RPMI8226 (cell line): ENCODE measurements at places on chromosomes 12 and 14.

DNA sequence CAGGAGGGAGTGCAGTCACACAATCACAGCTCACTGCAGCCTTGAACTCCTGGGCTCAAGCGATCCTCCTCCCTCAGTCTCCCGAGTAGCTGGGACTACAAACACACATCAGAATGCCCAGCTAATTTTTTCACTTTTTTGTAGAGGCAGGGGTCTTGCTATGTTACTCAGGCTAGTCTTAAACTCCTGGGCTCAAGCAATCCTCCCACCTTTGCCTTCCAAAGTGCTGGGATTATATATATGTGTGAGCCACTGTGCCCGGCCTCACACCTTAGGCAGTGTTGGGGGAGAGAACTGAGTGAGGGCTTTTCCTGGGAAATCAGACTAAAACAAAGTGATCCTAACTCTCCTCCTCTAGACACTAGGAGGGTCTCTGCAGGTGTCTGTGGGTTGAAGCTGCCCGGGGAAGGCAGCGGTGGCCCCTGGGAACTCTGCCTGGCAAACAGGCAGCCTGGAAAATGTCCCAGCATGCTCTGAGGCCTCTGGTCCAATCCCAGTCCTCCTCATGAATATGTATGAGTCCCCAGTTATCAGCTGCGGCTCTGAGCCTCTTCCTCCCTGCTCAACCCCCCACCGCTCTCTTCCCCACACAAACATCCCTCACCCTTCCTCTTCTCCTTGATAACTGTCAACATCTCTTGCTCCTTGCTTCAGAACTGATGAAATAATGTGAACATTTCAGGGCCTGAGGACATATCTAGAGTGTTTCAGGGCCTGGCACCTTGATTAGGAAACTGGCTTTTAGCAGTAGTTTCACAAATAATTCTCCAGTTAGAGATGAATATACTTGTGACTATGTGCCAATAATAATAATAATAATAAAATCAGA lies 7.9 kb upstream of the NAA25 start:
- DNase-seq = no peak

DNA sequence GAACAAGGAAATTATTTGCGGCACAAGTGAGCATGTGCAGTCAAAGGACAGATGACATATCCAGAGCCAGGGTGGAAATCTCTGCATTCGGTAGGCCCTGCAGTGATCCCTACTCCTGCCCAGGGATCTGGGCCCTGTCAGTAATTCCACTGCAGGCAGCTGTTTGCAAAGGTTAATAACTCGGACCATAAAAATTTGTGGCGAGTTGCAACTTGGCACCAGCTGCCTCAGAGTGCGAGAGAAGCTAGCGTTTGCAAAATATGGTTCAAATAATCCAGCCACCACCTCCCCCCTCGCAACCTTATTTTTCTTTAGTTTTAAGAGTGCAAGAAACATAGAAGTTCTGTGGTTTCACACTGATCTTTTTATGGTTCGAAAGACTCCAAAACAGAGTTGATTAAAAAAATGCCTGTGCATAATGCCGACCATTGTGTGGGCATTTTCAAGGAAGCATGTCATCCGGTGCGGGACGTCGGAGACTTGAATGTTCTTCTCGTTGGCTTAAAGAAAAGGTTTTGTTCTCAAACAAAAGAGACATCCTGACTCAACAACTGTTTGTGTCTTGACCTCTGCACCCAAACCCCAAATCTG lies 224.5 kb downstream of the BCL11B start:
- no peak for DNase-seq

- peak; percentile 89 for DNase-seq
These were observed 47.9 kb upstream of the PLEKHG6 start for GRCh38 chr12:6262623-6263022.

DNA sequence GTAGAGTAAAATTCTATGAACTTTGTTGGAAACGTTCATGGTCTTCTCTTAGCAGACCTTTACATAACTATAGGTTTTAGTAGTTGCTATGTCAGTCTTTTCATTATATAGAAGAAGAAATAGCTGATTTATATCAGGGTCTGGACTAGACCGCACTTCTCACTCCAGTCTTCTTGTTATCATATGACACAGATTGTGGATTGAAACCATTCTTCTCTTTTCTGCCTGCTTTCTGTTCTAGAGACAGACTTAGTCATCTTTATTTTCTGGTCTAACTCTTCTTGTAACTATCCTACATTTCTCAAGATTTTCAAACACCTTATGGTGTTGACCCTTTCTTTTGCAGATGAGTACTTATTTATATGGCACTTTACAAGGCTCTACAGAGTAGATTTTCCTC lies 55.7 kb downstream of the PCNX1 start:
- DNase-seq = no peak

- peak; percentile 10 for DNase-seq
These were observed 130.7 kb downstream of the OTOGL start for GRCh38 chr12:80230068-80230467.

- peak; percentile 20 for DNase-seq
These were observed 102.0 kb downstream of the EGLN3 start for GRCh38 chr14:33848706-33849454.

DNA sequence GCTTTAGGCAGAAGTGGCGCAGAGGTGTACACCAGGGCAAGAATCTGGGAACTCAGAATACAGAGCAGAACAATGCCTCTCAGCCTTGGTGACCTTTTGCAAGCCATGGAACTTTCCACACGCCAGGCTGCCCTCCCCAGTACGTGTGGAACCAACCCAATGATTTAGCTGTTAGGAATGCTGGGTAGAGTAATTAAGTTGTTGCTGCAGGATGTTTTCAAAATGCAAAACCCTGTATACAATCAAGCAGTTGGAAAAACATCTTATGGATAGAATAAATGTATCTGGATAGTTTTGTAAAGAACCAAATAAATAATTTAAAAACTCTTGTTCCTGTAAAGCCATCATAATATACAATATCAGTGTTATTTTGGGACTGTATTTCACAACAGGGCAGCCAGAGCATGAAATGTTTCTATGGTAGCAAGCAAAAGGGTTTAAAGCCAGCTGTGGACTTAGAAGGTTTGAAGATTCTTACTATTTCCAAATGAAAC lies 19.4 kb downstream of the PPP1R36 start:
- DNase-seq = no peak

DNA sequence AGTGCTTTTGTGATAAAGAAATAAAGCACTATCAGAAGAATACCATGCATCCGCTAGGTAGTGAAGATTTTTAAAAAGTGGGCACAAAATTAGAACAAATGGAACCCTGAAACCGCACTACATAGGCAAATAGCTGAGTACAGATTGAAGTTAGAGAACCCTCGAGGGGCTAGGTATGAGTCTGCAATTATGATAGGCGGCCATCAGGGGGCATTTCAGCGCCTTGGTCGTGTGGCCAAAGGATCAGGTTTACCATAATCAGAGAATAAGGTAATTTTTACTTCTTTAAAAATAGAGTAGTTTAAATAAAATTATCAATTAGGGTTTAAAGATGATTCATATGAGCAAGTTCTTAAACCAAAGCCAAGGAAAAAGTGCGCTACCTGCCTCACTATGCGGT lies 129.8 kb downstream of the TMX1 start:
- no peak for DNase-seq

DNA sequence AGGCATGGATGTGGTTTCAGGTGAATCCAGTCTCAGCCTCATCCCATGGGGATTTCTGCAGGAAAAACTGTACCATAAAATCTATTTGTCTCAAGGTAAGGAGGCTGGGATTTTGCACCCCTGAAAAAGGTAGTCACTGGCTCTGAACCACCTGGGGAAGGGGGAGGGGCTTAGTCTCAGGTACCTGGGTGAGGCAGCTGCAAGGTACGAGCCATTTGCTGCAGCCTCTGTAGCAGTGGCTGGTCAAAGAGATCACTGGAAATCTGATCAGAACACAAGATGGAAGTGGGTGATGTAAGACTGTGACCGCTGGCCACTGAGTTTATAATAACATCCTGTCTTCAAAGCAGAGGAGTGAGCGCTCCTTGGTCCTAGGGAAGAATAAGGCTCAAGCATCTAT lies 209.9 kb upstream of the NOS1 start:
- no peak for DNase-seq

DNA sequence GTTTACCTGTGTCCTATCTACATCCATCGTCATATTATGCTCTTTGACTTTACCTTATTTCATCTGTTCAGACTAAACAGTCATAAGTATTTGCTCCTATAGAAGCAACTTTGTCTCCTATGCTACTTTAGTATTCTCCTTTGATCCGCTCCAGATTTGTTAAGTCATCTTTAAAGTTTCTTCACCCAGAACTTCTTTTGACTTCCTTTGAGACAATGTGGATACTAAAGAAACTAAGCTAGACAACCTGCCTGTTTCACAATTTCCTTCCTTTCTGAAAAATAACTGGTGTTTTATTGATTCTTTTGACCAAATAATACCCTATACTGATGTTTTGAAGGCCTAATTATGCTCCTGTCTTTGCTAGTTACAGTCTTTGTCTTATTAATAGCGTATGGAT lies 30.0 kb upstream of the LRRK2 start:
- DNase-seq = no peak

DNA sequence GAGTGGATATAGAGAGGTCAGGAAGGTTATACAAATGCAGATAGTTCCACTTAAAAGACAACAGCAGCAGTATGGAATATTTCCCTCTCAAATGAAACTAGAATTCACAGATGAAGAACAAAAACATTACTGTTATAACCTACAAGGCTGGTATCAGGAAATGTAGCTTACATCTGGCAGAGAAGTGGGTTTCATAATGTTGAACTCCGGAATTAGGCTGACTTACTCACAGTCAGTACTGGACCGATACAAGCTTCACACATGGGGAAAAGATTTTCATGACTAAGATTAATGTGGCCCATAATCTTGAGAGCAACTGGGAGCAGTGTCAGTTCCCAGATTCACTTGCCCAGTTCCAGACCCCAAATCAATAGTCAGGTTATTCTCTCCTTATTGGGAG lies 353.9 kb downstream of the DUSP6 start:
- DNase-seq = no peak

- DNase-seq = no peak
These were observed 182.1 kb downstream of the PAWR start for GRCh38 chr12:79508622-79509021.

DNA sequence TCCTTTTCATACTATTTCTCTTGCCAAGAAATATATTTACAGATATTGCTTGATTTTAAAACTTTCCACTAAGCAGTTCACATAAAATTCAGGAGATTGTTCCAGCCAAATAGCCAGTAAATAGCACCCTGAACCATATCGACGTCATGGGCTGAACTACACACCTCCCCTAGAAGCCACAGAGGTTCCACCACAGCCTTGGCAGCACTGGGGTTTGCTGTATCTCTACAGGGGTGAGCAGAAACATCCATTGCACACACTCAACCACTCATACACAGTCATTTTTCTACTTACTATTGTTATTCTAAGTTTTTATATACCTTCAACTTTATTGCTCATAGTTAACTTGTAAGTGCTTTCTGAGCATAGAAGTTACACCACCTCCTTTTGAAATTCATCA lies 8.1 kb upstream of the EIF2S3B start:
- DNase-seq = no peak

DNA sequence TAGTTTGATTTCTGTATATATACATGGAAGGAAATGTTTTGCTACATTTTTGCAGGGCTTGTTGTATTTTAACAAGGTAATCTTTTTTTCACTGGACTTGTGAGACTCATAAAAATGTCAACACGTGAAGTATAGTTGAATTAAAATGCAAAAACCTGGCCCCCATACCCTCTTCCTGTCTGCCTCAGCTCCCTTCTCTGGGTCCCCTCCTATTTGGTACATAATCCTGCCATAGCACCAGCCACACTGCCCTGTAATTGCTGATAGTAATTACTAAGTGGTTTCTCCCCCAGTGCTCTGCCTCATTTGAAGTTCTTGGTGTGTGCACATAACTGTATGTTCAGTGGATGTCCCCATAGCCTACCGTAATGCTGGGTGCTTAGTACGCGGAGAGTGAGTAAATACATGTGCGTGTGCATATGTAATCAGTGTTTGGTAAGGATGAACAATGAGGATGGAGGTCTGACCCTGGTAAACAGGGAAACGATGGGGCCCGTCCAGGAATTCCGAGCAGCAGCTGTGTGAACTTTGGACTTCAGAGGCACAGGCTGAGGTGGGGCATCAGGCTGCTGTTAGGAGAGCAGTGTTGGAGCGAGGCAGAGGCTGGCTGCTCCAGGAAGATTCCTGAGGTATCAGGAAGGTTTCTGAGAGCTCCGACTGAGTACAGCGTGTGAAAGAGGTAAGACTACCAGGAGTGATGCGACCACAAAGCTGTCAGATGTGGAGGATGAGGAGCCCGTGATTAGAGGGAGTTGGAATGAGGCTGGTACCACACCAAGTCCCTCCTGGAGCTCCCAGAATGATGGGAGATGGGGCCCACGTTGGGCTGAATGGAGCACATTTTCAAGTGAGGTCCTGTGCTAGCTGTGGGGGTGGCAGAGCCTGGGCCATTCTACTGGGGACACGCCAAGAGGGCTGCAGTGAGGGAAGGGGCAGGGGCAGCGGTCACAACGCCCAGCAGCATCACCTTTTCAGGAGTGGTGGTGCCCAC lies 106.8 kb downstream of the PELI2 start:
- DNase-seq = no peak

DNA sequence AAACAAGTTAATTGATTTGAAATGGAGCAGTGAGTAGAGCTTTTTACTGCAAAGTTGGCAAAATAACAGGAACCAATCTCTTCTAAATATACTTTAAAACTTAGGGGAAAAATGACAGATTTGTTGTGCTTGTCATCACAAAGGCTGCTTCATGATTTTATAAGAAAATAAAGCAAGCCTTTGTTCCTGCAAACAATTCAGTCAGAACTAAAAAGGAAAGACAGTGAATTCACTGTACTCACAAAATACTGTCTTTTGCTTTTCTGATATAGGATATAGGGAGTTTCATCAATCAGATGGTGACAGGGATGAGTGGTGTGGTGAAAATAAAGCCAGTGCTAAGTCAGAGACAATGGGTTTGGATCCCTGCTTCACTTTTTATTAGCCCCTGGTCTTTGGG lies 126.0 kb downstream of the HELB start:
- DNase-seq = no peak

- no peak for DNase-seq
These were observed 248.3 kb downstream of the FBXL14 start for GRCh38 chr12:1346126-1346525.

GRCh38 chr12:62703011-62703380 lies 232.0 kb downstream of the PPM1H start:
- no peak for DNase-seq

DNA sequence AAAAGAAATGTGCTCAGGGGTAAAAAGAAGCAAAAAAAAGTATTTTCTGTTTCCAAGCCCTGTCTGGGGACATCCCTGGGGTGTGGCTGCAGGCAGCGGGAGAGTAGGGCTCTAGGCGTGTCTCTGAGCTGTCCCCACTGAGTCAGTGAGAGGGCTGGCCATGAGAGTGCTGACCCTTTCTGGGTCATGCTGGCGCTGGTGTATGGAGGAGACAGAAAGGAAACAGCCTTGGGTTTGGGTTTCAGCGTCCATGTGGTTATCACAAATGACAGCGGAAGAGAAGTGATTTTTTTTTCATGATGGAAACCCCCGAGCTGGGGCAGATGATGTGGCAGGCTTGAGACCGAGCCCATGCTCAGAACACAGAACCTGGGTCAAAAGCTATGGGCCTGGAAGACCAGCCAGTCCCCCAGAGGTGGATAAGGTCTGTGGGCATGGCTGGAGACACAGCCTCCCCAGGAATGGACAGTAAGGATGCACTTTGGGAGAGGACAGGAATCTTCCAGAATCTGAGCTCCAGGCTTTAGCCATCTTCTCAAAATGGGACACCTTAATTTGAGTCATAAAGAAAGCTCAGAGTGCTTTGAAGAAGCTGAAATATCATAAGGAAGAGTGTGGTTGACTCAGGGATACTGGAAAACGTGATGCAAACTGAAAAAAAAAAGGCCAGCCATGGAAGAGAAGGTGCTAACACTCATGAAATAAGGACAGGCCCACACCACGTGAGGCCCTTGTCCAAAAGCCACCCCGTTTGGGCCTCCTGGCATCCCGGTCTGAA lies 36.2 kb downstream of the SYNE3 start:
- no peak for DNase-seq
